ENCODE measurements at places on chromosomes 7 and 10. TPM values are rescaled to one million over a fixed set of nuclear protein-coding genes. Genes with fewer than 3 reads are reported as not detected.
A peak's percentile ranks its signal among the peaks of the same experiment; 100 is the strongest.

Gene VIM
- 647 TPM for total RNA-seq

Gene FAM237B
- total RNA-seq, result not detected

- peak overlapping the region; percentile 63 for H3K27ac ChIP-seq
- no peaks in the 10 kb centered on the region for H3K27me3 ChIP-seq
- DNase-seq, result no peak
Measured at GRCh38 chr7:8131694-8132605, 130.0 kb downstream of the ICA1 start.

DNA sequence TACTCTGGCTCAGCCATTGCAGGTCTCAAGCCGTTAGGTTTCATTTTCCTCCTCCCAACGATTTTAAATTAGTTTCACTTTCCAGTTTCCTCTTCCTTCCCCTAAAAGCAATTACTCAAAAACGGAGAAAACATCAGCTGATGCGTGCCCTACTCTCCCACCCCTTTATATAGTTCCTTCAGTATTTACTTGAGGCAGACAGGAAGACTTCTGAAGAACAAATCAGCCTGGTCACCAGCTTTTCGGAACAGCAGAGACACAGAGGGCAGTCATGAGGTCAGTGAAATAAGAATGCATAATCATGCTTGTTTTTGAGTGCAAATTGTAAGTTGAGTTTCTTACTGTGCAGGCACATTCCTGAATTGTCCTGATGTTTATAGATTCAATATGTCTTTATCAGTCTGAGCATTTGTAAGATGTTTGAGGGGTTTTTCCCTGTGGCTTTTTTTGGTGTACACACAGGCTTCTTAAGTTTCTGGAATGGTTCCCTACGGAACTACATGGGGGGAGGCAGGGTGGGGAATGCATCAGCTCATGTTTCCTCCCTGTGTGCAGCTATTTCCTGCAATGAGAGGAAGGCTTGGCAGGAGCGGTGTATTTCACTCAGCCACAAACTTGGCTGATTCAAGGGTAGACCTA, at the start of gene IFIT3:
Gene IFIT3, plus strand, starts transcription at position 195 of the 639 bp plus-strand sequence. Its CDS starts 77 bp downstream, at position 272.
- peaks cover 13% of the 10 kb centered on the region for H3K27me3 ChIP-seq
- DNase-seq, result no peak
- peak within 1 kb of the TSS; percentile 69 for H3K27ac ChIP-seq
- H3K4me1 ChIP-seq, result peaks cover 41% of the 10 kb centered on the region
- no peaks in the 10 kb centered on the region for H3K36me3 ChIP-seq

Gene AKR1B15
- total RNA-seq, result not detected

DNA sequence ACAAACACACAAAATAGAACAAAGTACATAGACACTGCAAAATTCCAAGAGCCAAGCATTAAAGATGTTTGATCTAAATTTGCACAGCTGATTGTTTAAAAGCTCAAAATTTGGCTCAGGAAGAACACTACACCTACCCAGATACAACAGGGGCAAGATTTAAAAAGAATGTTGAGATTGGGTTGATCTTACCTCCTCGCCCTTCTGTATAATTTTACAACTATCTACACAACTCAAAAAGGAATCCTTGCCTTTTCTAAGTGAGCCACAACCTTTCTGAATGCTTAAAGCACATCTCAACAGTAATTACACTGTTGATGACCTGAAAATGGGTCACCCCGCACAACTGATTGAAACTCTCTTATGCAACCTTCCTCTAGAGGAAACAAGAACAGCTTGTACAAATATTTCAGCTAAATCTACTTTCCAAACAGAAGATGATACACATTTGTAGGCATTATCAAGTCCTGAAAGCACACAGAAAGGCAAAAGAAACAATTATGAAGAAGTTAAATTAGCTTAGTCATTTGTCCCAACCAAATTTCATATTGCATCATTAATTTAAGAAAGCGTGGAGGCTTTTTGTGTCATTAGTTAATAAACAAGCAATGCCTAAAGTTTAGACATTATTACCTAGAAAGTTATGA, 75.5 kb downstream of the UBE2H start:
- H3K4me3 ChIP-seq, result no peak overlapping the region
- H3K27ac ChIP-seq, result no peak overlapping the region
- H3K4me1 ChIP-seq, result peaks cover 34% of the 10 kb centered on the region
- no peaks in the 10 kb centered on the region for H3K27me3 ChIP-seq
- DNase-seq, result no peak

DNA sequence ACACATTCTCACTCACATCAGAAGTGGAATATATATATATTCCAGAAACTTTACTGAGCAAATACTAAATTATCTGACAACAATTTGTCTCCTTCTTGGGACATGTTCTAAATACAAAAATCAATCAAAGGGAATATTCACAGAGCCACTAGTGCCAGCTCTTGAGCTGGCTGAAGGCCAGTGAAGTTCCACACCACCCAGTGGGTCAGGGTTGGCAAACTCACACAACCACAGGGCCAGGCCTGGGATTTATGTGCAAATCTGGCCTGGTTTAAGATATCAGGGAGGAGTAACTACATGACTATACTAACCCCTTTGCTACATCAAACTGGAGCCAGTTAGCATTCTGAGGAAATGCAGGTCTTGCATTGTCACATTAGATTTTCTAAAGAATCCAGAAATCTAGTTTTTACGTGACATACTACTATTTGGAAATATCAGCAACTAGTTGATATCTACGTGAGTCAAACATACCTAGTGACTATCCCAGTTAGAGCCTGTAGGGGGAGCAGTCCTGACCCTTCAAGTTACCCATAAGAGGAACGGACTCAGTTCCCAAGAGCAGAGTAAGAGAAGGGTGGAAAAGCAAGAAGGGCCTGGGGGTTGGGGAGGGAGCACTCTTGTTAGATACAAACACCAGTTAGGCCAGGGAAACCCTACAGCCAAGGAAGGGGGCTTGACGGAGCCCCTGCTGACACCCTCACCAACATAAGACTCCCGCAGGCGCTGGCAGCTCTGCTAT, 600.4 kb downstream of the KCNMA1 start:
- H3K36me3 ChIP-seq, result no peaks in the 10 kb centered on the region
- H3K4me3 ChIP-seq, result no peak overlapping the region
- DNase-seq, result no peak
- no peak overlapping the region for H3K27ac ChIP-seq

Data from natural killer cell treated with Interleukin-12 subunit alpha and Interleukin-12 subunit beta and Interleukin-15 and Interleukin-18, amount 100 ng/mL, for 72 hours (primary cell).